ENCODE measurements at places on chromosomes 2 and 18.

- DNase-seq = no peak
Measured at GRCh38 chr2:207227062-207227748, 61.5 kb upstream of the KLF7 start.

DNA sequence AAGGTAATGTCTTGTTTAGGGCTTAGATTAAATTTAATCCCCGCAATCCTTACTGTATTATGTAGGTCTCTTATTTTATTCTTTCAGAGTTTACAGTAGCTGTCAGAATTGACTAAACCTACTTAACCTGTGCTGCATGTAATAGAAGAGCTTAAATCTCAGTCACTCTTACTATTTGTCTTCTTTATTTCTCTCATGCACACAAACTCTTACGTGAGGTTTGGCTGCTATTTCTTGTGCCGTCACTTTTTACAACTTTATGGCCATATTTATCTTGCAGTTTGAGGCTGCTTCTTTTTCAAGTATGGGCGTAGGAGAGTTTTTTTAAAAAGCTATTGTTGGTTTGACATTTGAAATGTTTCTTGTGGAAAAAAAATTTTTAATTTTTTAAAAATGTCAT, 12.0 kb downstream of the DNAJC10 start:
- DNase-seq = no peak

DNA sequence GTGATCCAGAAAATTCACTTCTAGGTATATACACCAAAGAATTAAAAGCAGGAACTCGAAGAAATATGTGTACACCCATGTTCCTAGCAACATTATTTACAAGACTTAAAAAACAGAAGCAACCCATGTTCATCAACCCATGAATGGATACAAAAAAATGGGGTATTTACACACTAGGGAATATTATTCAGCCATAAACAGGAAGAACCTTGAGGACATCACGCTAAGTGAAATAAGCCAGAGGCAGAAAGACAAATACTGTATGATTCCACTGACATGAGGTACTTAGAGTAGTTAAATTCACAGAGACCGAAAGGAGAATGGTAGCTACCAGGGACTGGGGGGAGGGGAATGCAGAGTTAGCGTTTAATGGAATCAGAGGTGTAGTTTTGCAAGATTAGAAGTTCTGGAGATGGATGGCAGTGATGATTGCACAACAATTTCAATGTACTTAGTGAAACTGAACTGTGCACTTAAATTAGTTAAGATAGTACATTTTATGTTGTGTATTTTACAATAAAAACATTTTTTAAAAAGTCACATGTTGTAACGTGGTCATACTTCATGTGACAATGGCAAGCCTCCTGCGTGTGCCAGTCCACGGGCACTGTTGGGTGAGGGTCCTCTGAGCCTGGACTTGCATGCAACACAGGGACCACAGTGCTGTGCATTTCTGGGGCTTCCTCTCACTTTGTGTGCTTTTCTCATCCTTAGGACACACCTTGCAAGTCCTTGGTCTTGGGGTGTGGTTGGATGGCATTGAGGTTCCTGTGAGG, 206.1 kb upstream of the HDAC4 start:
- DNase-seq = no peak

DNA sequence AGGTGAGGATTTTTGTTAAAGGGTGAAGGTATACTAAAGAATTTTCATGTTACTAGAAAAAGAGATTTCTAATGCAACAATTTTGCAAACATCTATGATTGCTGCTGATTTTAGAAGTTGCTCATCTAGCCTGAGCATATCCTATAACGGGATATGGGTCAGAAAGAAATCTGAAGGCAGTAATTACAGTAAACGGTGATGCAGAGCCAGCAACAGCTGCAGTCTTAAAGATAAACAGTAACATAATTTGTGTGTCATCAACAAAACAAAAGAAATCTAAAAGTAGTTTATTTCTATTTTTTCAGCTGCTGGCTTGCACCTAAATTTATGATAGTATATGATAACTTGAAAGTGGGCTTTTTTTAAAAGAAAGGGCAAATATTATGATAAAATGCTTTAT, 215.7 kb downstream of the SLC4A10 start:
- DNase-seq = no peak

GRCh38 chr2:140586379-140586778, 1544.4 kb downstream of the LRP1B start:
- no peak for DNase-seq

DNA sequence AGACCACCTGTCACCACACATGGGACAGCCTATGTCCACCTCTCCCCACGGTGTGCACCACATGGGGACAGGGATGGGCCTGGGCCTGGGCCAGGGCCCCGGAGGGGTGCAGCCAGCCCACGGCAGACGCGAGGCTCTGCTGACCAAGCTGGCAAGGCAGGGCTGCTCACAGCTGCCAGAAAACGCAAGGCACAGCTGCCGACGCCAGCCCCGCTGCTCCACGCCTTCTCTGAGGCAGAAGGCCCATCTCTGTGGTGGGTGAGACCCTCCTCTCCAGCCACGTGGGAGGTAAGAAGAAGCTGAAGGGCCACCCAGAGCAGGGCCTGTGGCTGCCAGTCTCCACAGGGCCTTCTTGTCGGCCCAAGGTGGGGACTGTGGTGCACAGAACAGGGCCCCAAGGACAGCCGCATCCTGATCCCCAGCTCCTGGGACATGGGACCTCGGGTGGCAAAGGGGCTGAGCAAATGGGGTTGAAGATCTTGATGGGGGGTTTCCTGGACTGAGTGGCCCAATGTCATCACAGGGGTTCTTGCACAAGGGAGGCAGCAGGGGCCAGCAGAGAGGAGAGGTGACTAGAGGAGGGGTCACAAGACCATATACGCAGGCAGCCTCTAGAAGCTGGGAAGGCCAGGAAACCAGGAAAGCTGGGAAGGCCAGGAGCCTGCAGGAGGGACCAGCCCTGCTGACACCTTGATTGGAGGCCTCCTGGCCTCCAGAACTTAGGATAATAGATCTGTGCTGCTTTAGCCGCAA, 72.3 kb downstream of the NDUFA10 start:
- no peak for DNase-seq

- no peak for DNase-seq
Measured at GRCh38 chr2:73931531-73932500, 5.1 kb downstream of the DGUOK start.

GRCh38 chr18:70151614-70152013, 53.9 kb downstream of the RTTN start:
- DNase-seq = no peak

GRCh38 chr2:85327160-85327821, 498 bp downstream of the TGOLN2 start:
- DNase-seq = peak; percentile 66

DNA sequence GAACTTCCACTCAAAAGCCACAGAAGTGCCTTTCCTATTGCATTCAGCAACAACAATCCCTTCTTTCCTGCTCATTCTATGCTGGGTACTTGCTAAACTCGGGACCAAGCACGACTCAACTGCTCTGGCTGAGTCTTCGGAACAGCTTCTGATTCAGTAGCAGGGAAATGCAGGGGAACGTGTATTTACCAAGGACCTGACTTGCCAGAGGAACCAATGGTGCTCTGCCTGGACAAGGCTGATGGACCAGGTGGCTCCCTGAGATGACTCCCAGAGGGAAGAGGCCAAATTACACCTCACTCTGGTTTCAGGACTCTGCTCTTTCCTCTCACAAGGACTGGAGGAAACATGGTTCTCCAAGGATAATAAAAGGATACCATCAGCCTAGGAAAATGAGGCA, 12.2 kb downstream of the CXCR2 start:
- DNase-seq = no peak

- DNase-seq = no peak
Measured at GRCh38 chr2:123513351-123513750, 511.7 kb upstream of the CNTNAP5 start.

DNA sequence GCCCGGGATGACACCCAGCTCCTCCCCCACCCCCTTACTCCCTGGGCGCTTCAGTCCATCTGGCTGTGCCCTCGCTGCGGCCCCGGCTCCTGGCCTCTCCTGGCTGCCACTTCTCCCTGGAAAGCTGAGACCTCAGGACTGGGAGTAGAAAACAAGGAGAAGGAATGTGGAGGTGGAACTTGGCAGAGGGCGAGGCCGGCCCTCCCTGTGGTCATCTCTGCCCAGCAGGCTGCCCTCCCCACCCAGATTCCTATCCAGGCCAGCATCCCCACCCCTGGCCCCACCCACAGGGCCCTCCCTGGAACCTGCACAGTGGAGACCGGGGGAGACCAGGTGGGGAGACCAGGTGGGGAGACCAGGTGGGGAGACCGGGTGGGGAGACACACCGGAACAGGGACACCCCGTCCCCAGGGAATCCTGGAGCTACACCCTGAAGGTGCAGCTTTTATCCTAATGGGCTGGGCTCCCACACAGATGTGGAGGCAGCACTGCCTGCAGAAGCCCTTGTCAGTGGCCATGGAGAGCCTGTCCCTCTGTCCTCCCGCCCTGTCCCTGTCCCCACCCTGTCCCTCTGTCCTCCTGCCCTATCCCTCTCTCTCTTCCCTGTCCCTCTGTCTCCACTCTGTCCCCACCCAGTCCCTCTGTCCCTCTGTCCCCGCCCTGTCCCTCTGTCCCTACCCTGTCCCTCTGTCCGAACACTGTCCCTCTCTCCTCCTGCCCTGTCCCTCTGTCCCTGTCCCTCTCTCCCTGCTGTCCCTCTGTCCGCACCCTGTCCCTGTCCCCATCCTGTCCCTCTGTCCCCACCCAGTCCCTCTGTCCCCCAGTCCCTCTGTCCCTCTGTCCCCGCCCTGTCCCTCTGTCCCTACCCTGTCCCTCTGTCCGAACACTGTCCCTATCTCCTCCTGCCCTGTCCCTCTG, 157.1 kb downstream of the PXDN start:
- DNase-seq = no peak

DNA sequence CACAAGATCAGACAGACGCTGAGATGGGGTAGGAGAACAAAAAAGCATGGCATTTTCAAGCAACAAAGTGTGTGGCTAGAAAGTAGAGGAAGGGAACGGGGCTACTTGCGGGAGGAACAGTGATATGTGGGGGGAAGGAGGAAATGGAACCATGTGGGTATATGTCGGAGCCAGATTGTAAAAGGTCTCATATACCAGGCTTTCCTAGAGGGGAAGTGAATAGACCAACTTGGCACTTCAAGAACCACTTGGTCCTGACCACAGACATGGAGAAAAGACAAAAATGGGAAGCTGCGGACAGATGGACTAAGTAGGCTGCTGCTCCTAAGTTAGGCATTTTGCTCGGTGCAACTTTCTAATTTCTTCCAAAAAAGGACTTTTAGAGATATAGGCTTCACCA, 196.0 kb downstream of the DCC start:
- DNase-seq = no peak

DNA sequence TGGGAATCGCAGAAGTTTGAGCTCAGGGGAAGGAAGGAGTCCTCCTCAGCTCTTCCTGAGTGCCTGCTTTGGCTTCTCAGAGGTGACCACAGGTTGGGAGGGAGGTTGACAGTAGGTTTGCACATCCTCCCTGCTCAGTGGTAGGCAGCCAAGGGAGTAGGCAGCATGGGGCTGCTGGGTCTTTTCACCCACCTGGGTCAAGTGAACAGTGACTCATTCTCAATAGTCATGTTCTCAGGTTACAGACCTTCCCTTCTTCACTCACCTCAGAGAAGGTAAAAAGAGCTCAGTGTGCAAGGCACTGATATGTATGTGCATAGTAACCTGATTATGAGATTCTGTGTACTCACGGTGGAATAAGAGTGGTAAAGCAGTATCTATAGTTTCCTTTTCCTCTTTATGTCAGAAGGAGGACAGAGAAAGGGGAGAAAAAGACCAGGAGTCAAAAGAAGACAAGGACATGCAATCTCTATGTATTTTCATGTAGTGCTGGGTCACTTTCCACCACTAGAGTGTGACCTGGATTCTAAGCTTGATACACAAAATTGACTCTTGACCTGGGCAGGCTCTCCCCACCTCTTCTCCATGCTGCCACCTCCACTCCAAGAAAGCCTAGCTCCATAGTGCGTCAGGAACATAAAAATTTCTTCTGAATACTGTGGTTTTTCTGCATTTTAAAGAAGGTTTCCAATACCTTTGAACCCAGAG, 36.5 kb upstream of the ASNSD1 start:
- no peak for DNase-seq

GRCh38 chr18:23969664-23970063, 44.9 kb upstream of the TTC39C start:
- no peak for DNase-seq

DNA sequence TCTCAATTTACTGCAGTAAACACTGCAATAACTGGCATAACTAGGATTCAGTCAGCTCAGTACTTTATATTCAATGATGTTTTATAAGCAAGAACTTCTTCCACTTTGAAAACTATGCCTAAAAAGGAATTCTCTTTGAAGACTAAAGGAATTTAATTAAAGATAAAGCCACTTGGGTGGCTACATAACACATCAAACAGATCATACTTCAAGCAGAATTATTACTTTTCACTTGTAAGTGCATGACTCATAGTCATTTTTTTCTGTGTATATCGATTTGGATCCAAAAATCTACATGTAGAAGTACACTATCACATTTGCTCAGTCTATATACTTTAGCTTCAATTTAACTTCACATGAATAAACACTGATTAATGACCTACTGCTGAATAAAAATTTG, 4.0 kb downstream of the KANSL1L start:
- no peak for DNase-seq

DNA sequence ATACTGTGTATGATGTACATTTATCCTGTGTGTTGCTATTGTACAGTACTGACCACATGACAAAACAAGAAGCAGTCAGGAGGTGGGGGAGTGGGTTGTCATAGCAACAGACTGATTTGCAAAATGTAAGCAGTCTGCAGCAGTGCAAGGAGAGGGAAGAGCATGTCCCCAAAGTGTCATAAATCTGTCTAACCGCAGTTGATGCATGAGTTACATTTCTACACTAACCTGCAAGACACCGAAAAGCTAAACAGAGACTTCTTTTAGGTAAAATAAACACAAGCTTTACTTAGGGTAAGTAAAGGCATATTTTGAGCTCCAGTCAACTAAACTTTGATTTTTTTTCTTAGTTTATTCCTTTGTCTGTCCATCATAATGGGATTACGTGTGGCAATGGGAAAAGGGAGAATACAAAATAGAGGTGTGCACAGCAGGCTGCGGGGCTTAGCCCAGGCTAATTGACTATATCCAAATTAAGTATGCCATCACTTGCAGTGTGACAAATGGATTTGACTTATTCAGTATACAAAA, 134.5 kb downstream of the MEIS1 start:
- DNase-seq = no peak

GRCh38 chr2:38016219-38016618, 59.7 kb downstream of the CYP1B1 start:
- no peak for DNase-seq

DNA sequence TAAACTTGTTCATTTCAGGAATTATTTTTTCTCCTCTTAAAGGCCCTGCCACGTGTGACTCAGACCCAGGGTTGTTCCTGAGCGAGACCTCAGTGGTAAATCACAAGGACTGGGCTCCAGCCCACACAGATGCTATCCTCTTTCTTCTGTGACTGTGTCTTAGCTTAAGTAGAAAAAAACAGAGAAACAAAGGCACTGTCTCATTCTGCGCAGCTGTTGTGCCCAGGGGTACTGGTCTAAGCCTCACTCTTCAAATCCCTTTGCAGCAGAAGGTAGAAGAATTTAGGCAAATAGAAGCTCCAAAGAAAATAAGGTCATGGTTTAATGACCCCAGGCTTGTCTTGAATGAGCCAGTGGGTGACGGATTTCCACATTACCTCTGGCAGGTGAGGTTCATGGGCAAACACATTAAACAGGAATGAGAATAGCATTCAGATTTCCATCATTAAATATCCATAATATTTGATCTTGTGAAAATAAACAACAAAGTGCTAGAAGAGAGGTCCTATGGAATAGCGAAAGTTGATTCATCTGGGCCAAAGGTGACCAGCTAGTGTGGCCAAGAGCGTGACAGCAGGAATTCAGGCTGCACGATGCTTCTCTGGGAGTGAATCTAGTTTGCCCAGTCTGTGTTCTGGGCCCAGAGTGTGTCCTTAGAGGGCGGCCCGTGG, 63.3 kb downstream of the LIPG start:
- no peak for DNase-seq

- DNase-seq = no peak
Measured at GRCh38 chr2:4992226-4992625, 700.0 kb upstream of the SOX11 start.

Measured in CD4-positive, alpha-beta memory T cell (primary cell).